Prostate gland (tissue), 2 donors: ENCODE measurements at places on chromosomes 7 and 10.

GRCh38 chr10:103833731-103834365 lies 21.5 kb downstream of the SH3PXD2A start:
- DNase-seq, result no peak
- no peak overlapping the region for H3K27ac ChIP-seq
- H3K27me3 ChIP-seq, result no peaks in the 10 kb centered on the region
- H3K36me3 ChIP-seq, result no peaks in the 10 kb centered on the region
- no peak overlapping the region for H3K4me3 ChIP-seq
- no peaks in the 10 kb centered on the region for H3K4me1 ChIP-seq

- H3K4me3 ChIP-seq, result peak overlapping the region; percentile 7
- DNase-seq, result peak; percentile 63
- peak overlapping the region; percentile 77 for H3K27ac ChIP-seq
- no peaks in the 10 kb centered on the region for H3K36me3 ChIP-seq
- no peaks in the 10 kb centered on the region for H3K27me3 ChIP-seq
These were observed 47.8 kb downstream of the CPEB3 start for GRCh38 chr10:92242910-92243671.

- DNase-seq, result no peak
- no peaks in the 10 kb centered on the region for H3K36me3 ChIP-seq
- no peaks in the 10 kb centered on the region for H3K27me3 ChIP-seq
- no peak overlapping the region for H3K27ac ChIP-seq
- no peaks in the 10 kb centered on the region for H3K4me1 ChIP-seq
These were observed 205.7 kb downstream of the SORCS1 start for GRCh38 chr10:106958589-106959361.

DNA sequence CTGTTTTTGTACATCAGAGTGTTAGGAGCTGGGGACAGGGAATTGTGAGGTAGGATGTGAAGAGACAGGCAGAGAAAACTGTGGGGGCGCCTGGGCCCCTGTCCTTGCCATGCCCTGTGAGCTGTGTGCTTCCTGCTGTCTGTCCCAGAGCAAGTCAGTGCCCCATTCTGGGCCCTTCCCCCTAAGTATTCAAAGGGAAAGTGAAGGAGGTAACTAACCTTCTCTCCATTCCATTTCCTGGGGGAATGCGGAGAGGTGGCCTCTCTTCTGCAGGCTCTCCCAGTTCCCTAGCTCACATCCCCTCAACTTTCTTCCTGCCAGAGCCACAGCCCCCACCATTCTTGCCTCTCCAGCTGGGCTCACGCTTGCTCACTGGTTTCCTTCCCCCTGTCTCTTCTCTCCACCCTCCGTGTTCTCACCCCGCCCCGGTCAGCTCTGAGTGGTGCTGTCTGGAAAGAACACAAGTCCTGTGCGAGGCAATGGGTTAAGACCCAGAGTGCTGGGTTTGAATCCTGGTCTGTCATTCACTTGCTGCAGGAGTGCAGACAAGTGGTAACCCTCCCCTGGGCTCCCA lies 9.7 kb upstream of the VSIR start:
- H3K27me3 ChIP-seq, result no peaks in the 10 kb centered on the region
- no peak for DNase-seq
- no peaks in the 10 kb centered on the region for H3K36me3 ChIP-seq

GRCh38 chr7:33107136-33108066 lies 1.8 kb downstream of the RP9 start:
- H3K4me1 ChIP-seq, result peaks cover 5% of the 10 kb centered on the region
- H3K36me3 ChIP-seq, result peaks cover 3% of the 10 kb centered on the region
- no peak overlapping the region for H3K4me3 ChIP-seq
- H3K27me3 ChIP-seq, result no peaks in the 10 kb centered on the region
- H3K27ac ChIP-seq, result no peak overlapping the region

DNA sequence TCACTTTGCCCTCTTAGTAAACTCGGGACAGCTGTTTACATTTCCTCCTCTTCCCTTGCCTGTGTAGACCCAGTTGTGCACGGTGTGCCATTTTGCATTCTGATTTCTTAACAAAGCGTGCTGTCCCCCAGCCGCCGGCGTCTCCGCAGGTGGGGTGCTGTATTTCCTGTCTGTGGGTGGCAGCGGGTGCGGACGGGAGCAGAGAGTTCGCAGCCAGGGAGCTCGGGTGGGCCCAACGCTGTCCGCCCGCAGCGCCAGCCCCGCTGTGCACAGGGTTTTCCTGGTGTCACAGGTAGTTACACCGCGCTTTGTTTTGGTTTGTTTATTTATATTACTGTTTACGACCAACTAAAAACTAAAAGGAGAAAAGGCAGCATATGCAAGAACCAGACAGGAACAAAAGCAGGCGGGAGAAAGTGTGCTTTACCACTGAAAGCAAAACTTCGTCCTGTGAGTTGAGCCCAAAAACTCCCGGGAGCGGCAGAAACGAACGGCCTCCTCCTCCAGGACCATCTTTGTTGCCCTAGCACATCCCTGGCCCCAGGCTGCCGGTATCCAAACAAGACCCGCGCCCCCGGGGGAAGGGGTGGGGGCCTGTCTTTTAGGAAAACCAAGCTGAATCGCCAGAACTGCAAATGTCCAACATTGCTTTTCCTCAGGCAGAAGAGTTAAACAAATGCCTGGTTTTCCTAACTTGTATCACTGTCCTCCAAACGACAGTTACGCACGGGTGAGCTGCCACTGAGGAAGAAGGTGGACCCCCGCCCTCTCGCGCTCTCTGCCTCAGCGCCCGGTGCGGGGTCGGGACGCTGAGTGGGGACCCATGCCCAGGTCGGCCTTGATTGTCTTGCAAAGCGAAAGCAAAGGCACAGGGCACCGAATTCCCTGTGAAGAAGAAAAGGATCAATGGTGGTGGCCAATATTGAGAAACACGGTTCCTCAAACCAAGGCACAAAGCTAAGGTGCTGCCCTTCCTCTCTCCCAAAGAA lies 45.9 kb upstream of the DRGX start:
- H3K4me3 ChIP-seq, result no peak overlapping the region
- no peaks in the 10 kb centered on the region for H3K4me1 ChIP-seq
- H3K27me3 ChIP-seq, result no peaks in the 10 kb centered on the region
- DNase-seq, result no peak
- no peak overlapping the region for H3K27ac ChIP-seq
- H3K36me3 ChIP-seq, result no peaks in the 10 kb centered on the region

DNA sequence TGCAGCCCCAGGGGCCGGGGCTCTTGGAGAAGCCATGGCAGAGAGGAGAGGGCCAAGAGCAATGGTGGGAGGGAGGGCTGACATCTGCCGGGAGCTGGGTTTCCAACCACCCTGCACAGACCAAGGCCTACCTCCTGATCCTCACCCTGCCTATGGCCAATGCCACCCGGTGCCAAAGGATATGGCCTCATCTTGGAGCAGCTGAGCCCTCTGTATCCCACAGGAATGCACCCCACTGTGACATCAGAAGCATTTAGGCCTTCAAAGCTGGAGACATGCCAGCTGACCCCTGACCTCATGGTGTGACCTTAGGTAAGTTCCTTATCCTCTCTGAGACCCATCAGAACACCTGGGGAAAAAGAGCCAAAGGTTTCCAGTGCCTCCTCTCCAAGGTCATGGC lies 113.6 kb upstream of the ZMIZ1 start:
- H3K36me3 ChIP-seq, result no peaks in the 10 kb centered on the region
- H3K4me1 ChIP-seq, result no peaks in the 10 kb centered on the region
- DNase-seq, result no peak
- no peak overlapping the region for H3K27ac ChIP-seq
- H3K27me3 ChIP-seq, result no peaks in the 10 kb centered on the region

DNA sequence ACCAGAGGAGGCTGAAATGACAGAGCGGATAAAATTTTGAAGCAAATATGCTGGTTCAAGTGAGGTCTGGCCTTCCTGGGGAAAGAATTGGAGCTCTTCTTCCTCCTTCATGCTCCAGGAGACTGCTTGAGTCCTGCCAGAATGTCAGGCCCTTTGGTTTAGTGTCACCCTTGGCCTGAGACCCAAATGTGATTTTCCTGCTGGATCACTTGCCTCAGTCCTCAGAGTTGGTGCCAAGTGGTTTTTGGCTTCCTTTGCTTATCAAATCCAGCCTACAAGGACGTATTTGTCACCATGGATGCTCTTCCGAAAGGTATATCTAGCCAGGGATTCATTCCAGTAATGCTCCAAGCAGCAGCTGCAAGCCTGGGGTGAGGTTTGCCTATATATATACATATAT lies 118.4 kb downstream of the PLPP4 start:
- H3K27me3 ChIP-seq, result no peaks in the 10 kb centered on the region
- no peak for DNase-seq
- no peaks in the 10 kb centered on the region for H3K36me3 ChIP-seq
- H3K4me1 ChIP-seq, result no peaks in the 10 kb centered on the region
- no peak overlapping the region for H3K4me3 ChIP-seq

- H3K27ac ChIP-seq, result no peak overlapping the region
- H3K36me3 ChIP-seq, result no peaks in the 10 kb centered on the region
- H3K4me3 ChIP-seq, result no peak overlapping the region
These were observed 633.9 kb upstream of the MBL2 start for GRCh38 chr10:53406532-53406931.

- DNase-seq, result no peak
- H3K4me3 ChIP-seq, result no peak overlapping the region
- peaks cover 4% of the 10 kb centered on the region for H3K4me1 ChIP-seq
- no peaks in the 10 kb centered on the region for H3K36me3 ChIP-seq
These were observed 7.1 kb upstream of the PRKAR1B start for GRCh38 chr7:734214-734613.

GRCh38 chr10:30355601-30356000 lies 6.5 kb upstream of the MTPAP start:
- no peaks in the 10 kb centered on the region for H3K4me1 ChIP-seq
- H3K36me3 ChIP-seq, result no peaks in the 10 kb centered on the region
- no peak for DNase-seq
- no peak overlapping the region for H3K27ac ChIP-seq

DNA sequence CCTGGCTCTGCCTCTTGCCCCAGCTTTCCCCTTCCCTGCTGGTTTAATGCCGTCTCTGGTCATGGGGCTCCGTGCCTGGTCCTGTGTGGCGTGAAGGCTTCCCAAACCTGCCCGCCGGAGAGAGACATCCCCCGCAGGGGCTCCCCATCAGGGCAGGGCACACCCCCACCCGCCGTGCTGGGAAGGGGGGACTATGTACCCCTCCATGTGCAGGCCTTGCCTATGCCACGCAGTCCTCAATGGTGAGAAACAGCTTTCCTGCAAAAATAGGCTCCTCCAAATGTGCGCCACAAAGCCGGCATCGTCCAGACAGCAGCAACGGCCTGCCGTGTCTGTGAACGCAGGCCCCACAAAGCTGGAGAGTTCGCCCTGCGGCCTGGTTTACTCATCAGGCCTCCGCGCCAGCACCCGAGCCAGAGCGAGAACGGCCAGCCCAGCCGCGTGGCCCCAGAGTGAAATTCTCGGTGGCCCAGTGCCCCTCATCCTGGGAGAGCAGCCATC lies 313.4 kb downstream of the DNAJB6 start:
- no peaks in the 10 kb centered on the region for H3K4me1 ChIP-seq
- no peaks in the 10 kb centered on the region for H3K36me3 ChIP-seq
- no peak for DNase-seq
- H3K27me3 ChIP-seq, result no peaks in the 10 kb centered on the region

DNA sequence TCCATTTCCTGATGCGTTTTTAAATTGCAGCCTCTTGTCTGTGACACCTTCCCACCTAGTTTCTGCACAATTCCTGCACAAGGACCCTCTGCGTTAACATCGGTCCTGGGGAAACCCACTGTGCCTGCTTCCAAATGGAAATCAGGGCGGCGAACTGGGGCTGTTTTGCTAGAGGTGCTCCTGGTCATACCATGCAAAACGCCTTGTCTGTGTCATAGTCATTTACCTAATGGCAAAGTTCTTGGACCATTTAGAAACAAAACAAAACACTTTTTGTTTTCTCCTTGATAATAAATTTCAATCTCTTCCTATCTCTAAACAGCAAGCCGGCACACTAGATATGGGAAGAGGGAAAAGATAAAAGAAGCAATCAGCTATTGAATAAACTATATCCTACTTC lies 206.9 kb upstream of the KLF14 start:
- DNase-seq, result no peak
- peak overlapping the region; percentile 79 for H3K27ac ChIP-seq
- peak overlapping the region; percentile 27 for H3K4me3 ChIP-seq

DNA sequence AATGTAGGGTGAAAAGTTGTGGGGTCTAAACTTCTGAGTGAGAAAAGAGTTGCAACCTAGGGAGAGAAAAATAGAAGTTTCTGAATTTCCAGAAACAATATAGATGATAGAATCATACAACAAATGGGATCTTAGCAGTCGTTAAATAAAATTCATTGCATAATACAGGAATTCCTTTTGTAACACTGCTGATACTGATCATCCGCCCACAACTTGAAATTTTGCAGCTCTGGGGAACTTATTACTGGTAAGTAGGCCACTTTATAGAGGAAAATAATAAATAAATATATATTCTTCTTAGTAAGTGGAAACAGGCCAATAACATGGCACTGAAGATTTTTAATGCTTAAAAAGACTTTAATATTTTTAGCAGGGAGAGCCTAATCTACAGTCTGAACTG lies 81.9 kb upstream of the SMIM30 start:
- no peaks in the 10 kb centered on the region for H3K4me1 ChIP-seq
- no peaks in the 10 kb centered on the region for H3K36me3 ChIP-seq
- H3K27me3 ChIP-seq, result no peaks in the 10 kb centered on the region
- no peak for DNase-seq
- H3K4me3 ChIP-seq, result no peak overlapping the region

DNA sequence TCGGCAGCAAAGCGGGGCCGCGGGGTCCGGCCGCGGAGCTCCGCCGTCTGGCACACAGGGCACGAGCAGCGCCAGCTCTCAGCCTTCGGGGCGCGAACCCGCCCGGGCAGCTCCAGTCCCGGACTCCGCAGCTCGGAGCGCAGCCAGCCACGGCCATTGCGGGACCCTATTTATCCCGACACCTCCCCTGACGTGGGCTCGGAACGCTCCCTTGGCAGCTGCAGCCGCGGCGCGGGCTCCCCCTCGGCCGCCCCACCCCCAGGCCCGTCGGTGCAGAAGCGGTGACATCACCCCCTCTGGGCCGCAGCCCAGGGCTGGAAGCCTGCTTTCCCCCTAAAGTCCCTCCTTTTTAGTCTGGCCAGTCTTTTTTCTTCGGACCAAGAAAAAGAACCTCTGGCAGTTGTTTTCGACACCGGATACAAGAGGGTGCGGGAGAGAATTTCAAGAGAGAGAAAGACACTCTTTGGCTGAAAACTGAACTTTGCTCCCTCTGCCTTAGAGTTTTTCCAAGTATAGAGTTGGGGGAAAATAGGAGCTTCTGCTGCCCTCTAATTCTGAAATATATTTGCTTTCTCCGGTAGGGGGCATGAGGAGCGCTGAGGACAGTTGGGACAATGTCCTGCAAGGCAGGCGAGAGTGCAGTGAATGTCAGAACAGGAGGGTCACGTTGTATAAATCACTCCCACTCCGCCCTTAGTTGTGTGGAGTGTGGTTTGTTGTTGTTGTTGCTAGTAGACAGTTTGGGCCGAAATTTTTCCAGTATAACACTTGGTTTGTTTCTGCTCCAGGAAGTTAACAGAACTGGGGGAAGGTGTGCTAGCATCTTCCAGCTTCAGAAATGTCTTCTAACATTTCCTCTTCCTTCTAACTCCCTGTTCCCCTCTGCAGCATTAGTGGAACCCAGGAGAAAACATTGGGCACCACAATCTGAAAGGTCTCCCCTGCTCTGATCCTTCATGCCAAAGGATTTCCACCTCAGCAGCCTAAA lies at the start of gene SFRP4:
Gene SFRP4 (minus strand): TSS at position 145 of the 988 bp plus-strand sequence. CDS start 280 bp downstream, outside the sequence.
- no peaks in the 10 kb centered on the region for H3K27me3 ChIP-seq
- H3K27ac ChIP-seq, result peak within 1 kb of the TSS; percentile 39
- peak within 1 kb of the TSS; percentile 36 for H3K4me3 ChIP-seq
- H3K36me3 ChIP-seq, result no peaks in the 10 kb centered on the region
- peaks cover 4% of the 10 kb centered on the region for H3K4me1 ChIP-seq
